ENCODE measurements at places on chromosomes 2 and 18.
A peak's percentile ranks its signal among the peaks of the same experiment; 100 is the strongest.

DNA sequence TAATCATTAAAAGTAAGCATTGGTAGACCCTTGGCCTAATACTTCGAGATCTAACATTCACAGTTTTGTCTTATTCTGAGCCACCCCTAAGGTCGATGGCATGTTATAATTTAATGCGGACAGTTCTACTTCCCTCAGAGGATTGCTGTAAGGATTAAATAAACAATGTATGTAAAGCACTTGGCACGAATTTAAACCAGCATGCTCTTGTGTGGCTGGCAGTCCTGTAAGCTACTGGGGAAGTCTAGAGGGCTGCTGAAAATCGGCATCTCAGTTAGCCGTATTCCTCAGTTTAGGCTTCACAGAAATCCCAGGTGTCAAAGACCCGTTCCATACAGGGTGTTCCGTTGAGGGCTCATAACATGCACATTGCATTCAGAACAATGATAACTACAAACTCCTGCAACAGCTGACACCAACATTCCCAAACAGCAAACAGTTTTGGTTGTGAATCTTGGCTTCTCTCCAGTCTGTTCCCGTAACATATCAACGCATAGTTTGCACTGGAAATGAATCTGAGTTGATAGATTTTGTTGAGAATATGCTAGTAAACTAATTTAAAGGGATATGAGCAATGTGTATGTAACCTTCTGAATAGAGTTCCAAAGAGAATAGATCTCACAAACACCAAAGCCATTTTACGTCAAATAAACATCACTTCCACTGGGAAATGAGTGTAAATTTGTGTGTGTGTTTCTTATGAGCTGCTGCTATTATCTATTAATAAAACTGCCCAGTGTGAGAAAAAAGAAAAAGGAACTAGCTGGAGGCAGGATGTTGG lies 52.2 kb upstream of the ACKR3 start:
- no peak for DNase-seq

- DNase-seq, result no peak
These were observed 49.5 kb downstream of the ANTXR1 start for GRCh38 chr2:69062307-69062962.

DNA sequence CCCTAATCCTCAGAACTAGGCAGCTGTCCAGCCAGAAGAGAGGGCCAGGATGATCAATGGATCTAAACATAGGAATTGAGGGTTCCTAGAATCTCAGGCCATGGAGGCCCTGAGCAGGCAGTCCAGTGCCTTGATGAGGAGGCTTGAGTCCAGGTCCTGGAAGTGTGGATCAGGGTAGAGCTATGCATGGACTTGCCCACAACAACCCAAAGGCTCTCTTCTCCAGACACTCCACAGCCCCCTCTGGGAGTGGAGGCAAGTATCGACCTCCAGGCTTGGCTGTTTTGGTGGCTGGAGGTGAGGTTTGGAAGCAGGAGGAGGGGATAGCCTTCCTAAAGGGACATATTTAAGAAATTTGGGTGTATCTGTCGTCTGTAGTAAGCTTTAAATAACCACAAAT lies 45.7 kb downstream of the NAPG start:
- DNase-seq, result no peak

- peak; percentile 98 for DNase-seq
These were observed 25.4 kb downstream of the TET3 start for GRCh38 chr2:74010087-74010541.

DNA sequence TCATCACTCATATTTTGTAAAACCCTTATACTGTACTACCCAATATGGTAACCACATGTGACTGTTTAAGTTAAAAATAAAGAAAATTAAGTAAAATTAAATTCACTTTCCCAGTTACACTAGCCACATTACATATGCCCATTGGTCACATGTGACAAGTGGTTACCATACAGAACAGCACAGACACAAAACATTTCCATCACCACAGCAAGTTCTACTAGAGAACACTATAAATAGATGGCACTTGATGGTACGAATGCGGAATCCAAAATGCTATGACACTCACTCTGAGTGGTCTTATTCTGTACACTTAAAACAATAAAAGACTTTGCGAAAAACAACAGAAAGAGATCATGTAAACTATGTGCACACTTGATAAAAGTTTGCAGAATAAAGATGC lies 202.2 kb downstream of the PDE1A start:
- no peak for DNase-seq

All from NCI-H1105 (cell line).